ENCODE measurements at places on chromosomes 16 and 17. TPM values are rescaled to one million over a fixed set of nuclear protein-coding genes. Genes with fewer than 3 reads are reported as not detected.

Gene SHISA6
- polyA plus RNA-seq: 0.24 TPM

Gene SRL
- polyA plus RNA-seq: 2.3 TPM

Gene ALDH3A2
- polyA plus RNA-seq: 85.0 TPM

Gene QRICH2
- polyA plus RNA-seq: 3.1 TPM

Gene HS3ST4
- polyA plus RNA-seq: 0.39 TPM

Gene KRT28
- not detected for polyA plus RNA-seq

Gene FA2H
- 10.4 TPM for polyA plus RNA-seq

Gene TMC6
- 69.9 TPM for polyA plus RNA-seq

Gene TBX2
- 12.0 TPM for polyA plus RNA-seq

Gene UBN1
- polyA plus RNA-seq: 38.2 TPM

Gene TMIGD1
- 43.9 TPM for polyA plus RNA-seq

Measured in large intestine (tissue), 12 donors.